ENCODE measurements at places on chromosomes 5 and 9.

GRCh38 chr9:20373263-20373662 is 249.0 kb downstream of the MLLT3 start:
- no peak overlapping the region for H3K4me3 ChIP-seq
- H3K27ac ChIP-seq, result no peak overlapping the region
- no peak for DNase-seq

GRCh38 chr9:134742822-134743535 is 101.4 kb downstream of the COL5A1 start:
- H3K4me1 ChIP-seq, result peaks cover 3% of the 10 kb centered on the region
- no peak for DNase-seq
- peaks cover 16% of the 10 kb centered on the region for H3K36me3 ChIP-seq
- no peak overlapping the region for H3K4me3 ChIP-seq
- no peak overlapping the region for H3K27ac ChIP-seq

GRCh38 chr9:137221506-137222111 is 431 bp downstream of the RNF208 start:
- peak overlapping the region; percentile 48 for H3K4me3 ChIP-seq
- H3K27ac ChIP-seq, result peak overlapping the region; percentile 63
- H3K36me3 ChIP-seq, result no peaks in the 10 kb centered on the region
- H3K4me1 ChIP-seq, result peaks cover 43% of the 10 kb centered on the region
- DNase-seq, result no peak

DNA sequence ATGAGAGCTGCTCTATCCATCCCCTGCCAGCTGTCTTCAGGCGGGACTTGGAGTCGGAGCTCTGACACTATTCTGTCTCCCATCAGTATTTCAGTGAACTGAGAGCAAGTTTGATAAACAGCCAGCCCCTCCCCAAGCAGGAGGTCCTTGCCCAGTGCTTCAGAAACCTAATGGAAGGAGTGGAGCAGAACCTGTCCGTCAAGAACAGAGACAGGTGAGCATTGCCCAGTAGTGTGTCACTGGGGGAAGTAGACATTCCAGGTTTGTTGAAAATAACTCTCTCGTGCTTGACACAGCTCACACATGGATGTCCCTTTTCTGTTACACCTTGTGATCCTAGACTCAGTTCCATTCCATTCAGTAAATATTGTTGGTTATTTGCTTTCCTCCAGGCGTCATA is 13.2 kb upstream of the TLX3 start:
- no peak for DNase-seq
- no peaks in the 10 kb centered on the region for H3K36me3 ChIP-seq
- H3K4me1 ChIP-seq, result no peaks in the 10 kb centered on the region
- no peaks in the 10 kb centered on the region for H3K27me3 ChIP-seq
- no peak overlapping the region for H3K4me3 ChIP-seq

- H3K27ac ChIP-seq, result peak overlapping the region; percentile 85
- H3K4me3 ChIP-seq, result peak overlapping the region; percentile 51
- no peaks in the 10 kb centered on the region for H3K27me3 ChIP-seq
- H3K36me3 ChIP-seq, result no peaks in the 10 kb centered on the region
Observed at GRCh38 chr5:100900142-100900795, 2.8 kb downstream of the ST8SIA4 start.

- no peak for DNase-seq
- no peak overlapping the region for H3K27ac ChIP-seq
- no peaks in the 10 kb centered on the region for H3K36me3 ChIP-seq
- no peak overlapping the region for H3K4me3 ChIP-seq
- H3K27me3 ChIP-seq, result no peaks in the 10 kb centered on the region
Observed at GRCh38 chr9:113309204-113309813, 6.1 kb upstream of the RNF183 start.

GRCh38 chr9:130990978-130991777 is 17.8 kb upstream of the LAMC3 start:
- H3K36me3 ChIP-seq, result no peaks in the 10 kb centered on the region
- H3K27me3 ChIP-seq, result no peaks in the 10 kb centered on the region
- no peak overlapping the region for H3K27ac ChIP-seq
- peaks cover 4% of the 10 kb centered on the region for H3K4me1 ChIP-seq

- DNase-seq, result no peak
- no peaks in the 10 kb centered on the region for H3K4me1 ChIP-seq
Observed at GRCh38 chr5:164354139-164354751, 848.8 kb downstream of the MAT2B start.

DNA sequence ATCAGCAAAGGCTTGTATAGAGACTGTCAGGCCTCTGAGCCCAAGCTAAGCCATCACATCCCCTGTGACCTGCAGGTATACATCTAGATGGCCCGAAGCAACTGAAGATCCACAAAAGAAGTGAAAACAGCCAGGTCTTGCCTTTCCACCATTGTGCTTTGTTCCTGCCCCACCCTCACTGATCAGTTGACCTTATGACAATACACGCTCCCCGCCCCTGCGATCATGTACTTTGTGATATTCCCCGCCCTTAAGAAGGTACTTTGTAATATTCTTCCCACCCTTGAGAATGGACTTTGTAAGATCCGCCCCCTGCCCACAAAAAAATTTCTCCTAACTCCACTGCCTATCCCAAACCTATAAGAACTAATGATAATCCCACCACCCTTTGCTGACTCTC is 18.6 kb upstream of the NPM1 start:
- no peak overlapping the region for H3K27ac ChIP-seq
- no peaks in the 10 kb centered on the region for H3K36me3 ChIP-seq
- no peak for DNase-seq
- H3K4me1 ChIP-seq, result no peaks in the 10 kb centered on the region

- H3K4me3 ChIP-seq, result no peak overlapping the region
- no peak overlapping the region for H3K27ac ChIP-seq
- H3K4me1 ChIP-seq, result no peaks in the 10 kb centered on the region
- no peaks in the 10 kb centered on the region for H3K27me3 ChIP-seq
- no peak for DNase-seq
- H3K36me3 ChIP-seq, result no peaks in the 10 kb centered on the region
Observed at GRCh38 chr9:114244570-114244969, 78.3 kb upstream of the ORM1 start.

GRCh38 chr9:132239999-132240840 is 78.4 kb downstream of the NTNG2 start:
- H3K4me3 ChIP-seq, result peak overlapping the region; percentile 64
- H3K4me1 ChIP-seq, result peaks cover 4% of the 10 kb centered on the region
- DNase-seq, result no peak
- H3K27ac ChIP-seq, result no peak overlapping the region
- H3K27me3 ChIP-seq, result no peaks in the 10 kb centered on the region

- no peak overlapping the region for H3K27ac ChIP-seq
- no peaks in the 10 kb centered on the region for H3K36me3 ChIP-seq
- no peaks in the 10 kb centered on the region for H3K4me1 ChIP-seq
- no peak for DNase-seq
- no peak overlapping the region for H3K4me3 ChIP-seq
Observed at GRCh38 chr9:115306865-115307264, 188.9 kb upstream of the TNC start.

DNA sequence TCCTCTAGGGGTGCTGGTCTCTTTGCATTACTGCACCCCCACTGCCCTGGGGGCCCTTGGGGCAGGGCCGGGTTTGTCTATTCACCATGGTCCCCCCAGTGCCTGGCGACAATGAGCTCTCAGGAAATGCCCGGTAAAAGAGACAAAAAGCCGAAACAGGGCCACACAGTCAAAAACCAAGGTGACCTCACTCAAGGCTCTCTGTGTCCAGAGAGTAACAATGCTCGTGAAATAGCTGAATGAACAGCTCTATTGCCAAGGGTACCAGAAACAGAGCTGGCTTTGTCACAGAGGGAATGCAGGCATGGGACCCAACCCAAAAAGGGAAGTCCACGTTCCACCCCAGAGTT is 16.0 kb downstream of the SH3PXD2B start:
- peak overlapping the region; percentile 69 for H3K27ac ChIP-seq
- no peak overlapping the region for H3K4me3 ChIP-seq
- H3K4me1 ChIP-seq, result peaks cover 27% of the 10 kb centered on the region
- H3K27me3 ChIP-seq, result no peaks in the 10 kb centered on the region
- H3K36me3 ChIP-seq, result no peaks in the 10 kb centered on the region
- no peak for DNase-seq

- H3K27ac ChIP-seq, result no peak overlapping the region
- no peak overlapping the region for H3K4me3 ChIP-seq
- H3K27me3 ChIP-seq, result no peaks in the 10 kb centered on the region
- no peaks in the 10 kb centered on the region for H3K36me3 ChIP-seq
- DNase-seq, result no peak
Observed at GRCh38 chr5:138966236-138966985, 91.3 kb upstream of the LRRTM2 start.

DNA sequence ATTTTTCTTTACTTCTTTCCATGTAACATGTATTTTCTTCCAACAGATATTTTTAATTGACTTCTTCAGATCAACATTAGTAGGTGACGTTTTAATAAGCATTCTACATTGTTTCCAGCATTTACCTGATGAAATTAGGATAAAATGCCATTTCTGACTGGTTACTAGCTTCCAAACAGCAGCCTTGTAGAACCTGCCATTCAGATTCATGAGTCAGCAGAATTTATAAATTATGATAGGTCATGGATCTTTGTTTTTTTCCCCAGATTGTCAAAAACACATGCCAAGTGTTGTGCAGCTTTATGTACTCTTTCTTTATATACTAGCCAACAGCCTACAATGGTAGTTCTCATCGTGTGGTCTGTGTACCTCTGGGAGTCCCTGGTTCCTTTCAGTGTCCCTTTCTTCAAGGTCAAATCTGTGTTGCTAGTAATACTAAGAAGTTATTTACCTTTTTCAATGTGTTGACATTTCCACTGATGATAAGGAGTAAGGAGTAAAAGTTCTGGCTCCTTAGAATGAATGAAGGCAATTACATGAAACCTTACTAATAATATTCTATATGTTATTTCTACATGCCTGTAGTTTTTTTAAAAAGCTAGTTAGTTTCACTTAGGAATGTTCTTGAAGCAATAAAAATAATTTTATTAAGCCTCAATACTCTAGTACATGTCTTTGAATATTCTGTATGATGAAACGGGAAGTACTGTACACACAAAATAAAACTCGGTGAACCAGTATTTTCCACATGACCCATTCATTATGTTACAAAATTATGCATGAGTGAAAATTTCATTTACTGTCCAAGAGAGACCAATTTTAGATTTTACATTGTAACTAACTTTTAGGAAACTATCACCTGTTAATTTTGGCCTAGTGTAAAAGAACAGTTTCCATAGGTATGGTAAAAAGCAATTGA is 135.8 kb downstream of the ZCCHC7 start:
- no peaks in the 10 kb centered on the region for H3K4me1 ChIP-seq
- H3K4me3 ChIP-seq, result no peak overlapping the region
- no peak overlapping the region for H3K27ac ChIP-seq
- no peak for DNase-seq
- H3K36me3 ChIP-seq, result no peaks in the 10 kb centered on the region

DNA sequence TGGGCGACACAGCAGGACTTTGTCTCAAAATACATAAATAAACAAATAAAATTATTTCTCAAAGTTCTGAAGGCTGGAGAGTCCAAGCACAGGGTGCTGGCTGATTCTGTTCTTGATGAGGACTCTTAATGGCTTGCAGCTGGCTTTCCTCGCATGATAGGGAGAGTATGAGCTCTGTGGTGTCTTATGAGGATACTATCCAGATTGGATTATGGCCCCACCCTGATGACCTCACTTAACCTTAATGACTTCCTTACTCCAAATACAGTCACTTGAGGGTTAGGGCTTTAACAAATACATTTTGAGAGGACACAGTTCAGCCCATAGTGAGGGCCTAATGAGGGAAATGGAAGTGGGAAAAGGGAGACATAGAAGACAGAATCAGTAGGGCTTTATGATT is 87.7 kb downstream of the FOCAD start:
- H3K27me3 ChIP-seq, result no peaks in the 10 kb centered on the region
- H3K27ac ChIP-seq, result no peak overlapping the region
- H3K36me3 ChIP-seq, result peaks cover 8% of the 10 kb centered on the region
- H3K4me3 ChIP-seq, result no peak overlapping the region
- no peak for DNase-seq
- H3K4me1 ChIP-seq, result no peaks in the 10 kb centered on the region

Measured in heart left ventricle (tissue), 16 donors.